ENCODE measurements at places on chromosomes 2 and 18. TPM values are rescaled to one million over a fixed set of nuclear protein-coding genes. Genes with fewer than 3 reads are reported as not detected.

GRCh38 chr2:200199005-200199404 is 107.5 kb upstream of the SPATS2L start:
- no peak for DNase-seq

GRCh38 chr2:207925601-207926000 is 99.7 kb downstream of the PLEKHM3 start:
- no peak for DNase-seq

- peak; percentile 47 for DNase-seq
Observed at GRCh38 chr18:13500869-13501542, 225.4 kb downstream of the FAM210A start.

DNA sequence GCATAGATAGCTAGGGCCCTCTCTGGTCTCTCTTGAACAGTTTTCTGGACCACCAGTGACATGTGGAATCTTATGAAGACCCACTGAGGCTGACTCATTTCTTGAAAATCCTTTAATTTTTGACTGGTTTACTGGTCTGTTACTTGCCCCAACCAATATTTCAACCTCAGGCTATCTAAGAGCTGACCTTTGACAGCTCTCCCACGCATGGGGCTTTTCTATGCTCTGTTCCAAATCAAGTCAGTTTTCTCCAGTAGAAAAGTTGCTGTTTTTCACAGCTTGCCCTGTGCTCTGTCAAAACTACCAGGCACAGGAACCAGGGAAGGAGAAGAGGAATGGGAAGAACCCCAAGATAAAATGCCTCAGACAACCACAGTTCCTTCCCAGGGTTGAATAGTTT is 46.0 kb upstream of the MTIF2 start:
- no peak for DNase-seq

- DNase-seq, result no peak
Observed at GRCh38 chr18:9047715-9048114, 54.8 kb upstream of the NDUFV2 start.

DNA sequence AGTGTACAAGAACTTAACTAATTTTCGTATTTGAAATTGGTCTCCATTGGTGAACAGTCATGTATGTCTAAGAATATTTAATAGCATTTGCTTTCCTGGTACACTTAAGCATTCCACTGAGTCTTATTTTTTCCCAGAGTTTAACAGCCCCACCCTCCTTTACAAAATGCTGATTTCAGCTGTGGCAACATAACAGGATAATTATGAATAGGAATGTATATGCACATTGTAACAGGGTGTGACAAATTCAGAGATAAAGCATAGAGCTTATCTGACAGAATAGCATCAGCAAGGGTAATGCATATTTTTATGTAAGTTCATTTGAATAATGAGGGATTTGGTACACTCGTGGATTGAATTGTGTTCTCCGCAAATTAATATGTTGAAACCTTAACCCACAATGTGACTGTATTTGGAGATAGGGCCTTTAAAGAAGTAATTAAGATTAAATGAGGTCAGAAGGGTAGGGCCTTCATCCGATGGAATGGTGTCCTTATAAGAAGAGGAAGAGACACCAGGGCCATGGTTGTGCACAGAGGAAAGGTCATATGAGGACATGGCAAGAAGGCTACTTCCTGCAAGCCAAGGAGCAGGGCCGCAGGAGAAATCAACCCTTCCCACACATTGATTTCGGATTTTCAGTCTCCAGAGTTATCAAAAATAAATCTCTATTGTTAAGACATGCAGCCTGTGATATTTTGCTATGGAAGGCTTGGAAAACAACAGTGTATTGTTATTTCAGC is 439.7 kb upstream of the CDH20 start:
- DNase-seq, result no peak

DNA sequence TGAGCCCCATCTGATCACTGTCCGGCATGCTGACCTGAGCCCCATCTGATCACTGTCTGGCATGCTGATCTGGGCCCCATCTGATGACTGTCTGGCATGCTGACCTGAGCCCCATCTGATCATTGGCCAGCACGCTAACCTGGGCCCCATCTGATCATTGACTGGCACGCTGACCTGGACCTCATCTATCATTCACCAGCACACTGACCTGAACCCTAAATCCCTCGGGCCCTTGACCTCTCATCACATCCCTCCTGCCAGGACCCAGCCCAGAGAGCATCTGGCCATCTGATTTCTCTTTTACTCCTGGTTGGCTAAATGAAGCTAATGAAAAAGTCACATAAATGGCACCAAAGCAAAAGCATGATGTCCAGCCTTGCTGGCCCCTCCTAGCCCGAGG is 207.1 kb downstream of the NDUFA10 start:
- no peak for DNase-seq

GRCh38 chr2:23375448-23375847 is 9.5 kb upstream of the KLHL29 start:
- DNase-seq, result peak; percentile 12

- DNase-seq, result no peak
Observed at GRCh38 chr2:157287160-157287559, 29.7 kb downstream of the GALNT5 start.

- no peak for DNase-seq
Observed at GRCh38 chr2:239098288-239098970, 250.5 kb downstream of the TWIST2 start.

DNA sequence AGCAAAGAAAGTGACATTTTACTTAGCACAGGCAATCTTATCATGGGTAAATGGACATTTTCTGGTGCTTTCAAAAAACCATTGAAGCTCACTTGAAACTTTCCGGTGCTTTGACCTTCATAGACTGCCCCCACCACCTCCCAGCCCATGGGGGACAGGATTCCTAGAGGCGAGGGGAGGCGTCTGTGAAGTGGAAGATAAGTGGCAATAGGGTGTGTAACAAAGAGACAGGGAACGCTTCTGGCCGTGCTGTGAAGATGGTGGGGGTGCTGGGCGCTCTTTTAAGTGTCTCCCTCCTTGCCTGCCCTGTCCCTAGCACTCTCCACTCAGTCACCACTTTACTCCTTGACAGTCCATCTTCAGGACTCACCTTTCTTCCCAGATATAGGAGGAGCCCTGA is 23.4 kb upstream of the GMPPA start:
- no peak for DNase-seq

DNA sequence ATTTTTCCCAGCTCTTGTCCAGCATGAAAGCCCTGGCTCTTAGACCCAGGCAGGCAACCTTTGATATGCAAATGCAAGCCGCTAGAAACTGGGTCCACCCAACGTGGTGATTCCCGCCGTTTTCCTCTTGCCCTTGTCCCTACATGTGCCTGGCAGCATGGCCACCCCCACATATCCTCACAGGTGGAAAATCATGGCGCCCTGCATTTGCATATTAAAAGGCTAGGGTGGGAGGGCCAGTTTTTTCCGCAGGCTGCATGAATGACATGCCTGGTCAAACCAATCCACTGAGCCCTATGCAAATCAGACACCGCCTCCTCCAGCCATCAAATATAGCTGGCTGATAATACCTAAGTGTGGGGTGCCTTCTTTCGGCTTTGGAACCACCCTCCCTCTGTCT is 1091.8 kb upstream of the NXPH2 start:
- no peak for DNase-seq

GRCh38 chr2:120937686-120938044 is 202.0 kb downstream of the GLI2 start:
- DNase-seq, result peak; percentile 59

Gene CD8B
- not detected for total RNA-seq

Gene CTLA4
- not detected for total RNA-seq

Gene KHK
- total RNA-seq, result 1.3 TPM
